Osteoblast (primary cell): ENCODE measurements at places on chromosomes 3 and 15. TPM values are rescaled to one million over a fixed set of nuclear protein-coding genes. Genes with fewer than 3 reads are reported as not detected.

WWTR1 gene
- total RNA-seq, result 79.3 and 84.7 TPM in 2 replicates

DNA sequence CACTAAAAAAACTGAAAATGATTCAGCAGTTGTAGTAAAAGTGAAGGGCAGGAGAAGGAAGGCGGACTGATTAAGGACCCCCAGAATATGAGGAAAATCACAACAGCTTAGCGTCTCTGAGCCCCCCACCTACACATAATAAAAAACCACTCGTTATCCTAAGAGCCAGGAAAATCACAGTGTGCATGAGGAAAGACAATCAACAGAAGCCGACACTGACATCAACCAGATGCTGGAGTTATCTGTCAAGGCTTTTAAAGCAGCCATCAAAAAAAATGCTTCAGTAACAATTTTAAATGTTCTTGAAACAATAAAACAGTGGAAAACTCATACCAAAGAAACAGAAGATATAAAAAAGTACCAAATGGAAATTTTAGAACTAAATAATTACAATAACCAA, 9.7 kb upstream of the CXCR6 start:
- no peak for DNase-seq

- peak; percentile 32 for DNase-seq
Observed at GRCh38 chr3:15094187-15094875, 4.6 kb downstream of the RBSN start.

ARNT2 gene
- 26.2 and 30.0 TPM in 2 replicates for total RNA-seq

- DNase-seq, result peak; percentile 27
Observed at GRCh38 chr3:48664929-48665328, 2.2 kb upstream of the CELSR3 start.

- DNase-seq, result no peak
Observed at GRCh38 chr3:185057829-185058228, 95.0 kb downstream of the C3orf70 start.

DNA sequence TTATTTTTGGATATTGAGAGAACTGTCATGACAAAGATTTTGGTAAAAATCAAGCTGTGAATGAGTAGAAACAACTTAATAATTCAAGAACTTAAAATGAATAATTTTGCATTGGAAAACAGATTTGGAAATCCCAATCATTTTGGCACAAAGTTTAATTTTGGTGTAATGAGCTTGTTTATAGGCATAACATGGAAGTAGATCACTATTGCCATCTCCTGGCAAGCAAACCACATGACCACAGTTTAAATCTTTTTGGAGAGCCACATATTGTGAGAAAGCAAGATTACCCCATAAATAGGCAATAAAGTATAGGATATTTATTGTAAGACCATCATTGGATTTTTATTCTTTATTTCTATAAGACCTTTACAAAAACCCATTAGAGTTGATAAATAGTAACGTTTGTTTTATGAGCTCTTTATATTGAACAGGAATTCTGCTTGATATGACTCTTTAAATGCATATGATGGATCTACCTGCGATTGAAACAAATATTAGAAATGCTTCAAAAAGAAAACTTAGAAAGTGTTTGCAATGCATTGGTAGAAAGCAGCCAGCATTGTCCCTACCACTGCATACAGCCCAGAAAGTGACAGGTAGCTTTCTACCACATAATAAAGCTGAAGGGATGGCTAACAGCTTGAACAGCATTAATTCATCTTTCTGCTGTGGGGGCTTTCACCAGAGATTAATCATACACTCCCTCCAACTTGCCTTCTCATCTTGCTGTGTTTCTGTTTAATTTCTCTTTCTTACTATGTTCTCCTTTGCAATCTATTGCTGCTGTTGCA, 766.8 kb downstream of the TBL1XR1 start:
- DNase-seq, result no peak

RBP2 gene
- not detected in 2 replicates for total RNA-seq

DNA sequence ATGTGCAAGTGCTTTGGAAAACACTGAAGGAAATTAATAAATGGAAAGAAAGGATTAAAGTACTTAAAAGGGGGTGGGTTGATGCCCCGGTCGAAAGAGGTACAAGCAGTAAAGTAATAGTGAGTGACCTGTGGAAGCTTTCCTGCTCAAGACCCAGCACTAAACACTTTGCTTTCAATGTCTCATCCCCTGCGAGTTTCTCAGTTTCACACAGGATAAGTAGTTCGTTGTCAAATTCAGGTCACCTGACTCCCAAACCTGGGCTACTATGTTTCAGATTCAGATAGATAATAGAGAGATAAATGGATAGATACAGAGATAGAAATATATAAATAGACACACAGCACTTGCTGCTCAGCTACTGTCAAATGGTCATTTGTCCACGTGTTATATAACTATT, 19.6 kb downstream of the STAC start:
- no peak for DNase-seq

NTRK3 gene
- 0.59 and 0.72 TPM in 2 replicates for total RNA-seq

DNA sequence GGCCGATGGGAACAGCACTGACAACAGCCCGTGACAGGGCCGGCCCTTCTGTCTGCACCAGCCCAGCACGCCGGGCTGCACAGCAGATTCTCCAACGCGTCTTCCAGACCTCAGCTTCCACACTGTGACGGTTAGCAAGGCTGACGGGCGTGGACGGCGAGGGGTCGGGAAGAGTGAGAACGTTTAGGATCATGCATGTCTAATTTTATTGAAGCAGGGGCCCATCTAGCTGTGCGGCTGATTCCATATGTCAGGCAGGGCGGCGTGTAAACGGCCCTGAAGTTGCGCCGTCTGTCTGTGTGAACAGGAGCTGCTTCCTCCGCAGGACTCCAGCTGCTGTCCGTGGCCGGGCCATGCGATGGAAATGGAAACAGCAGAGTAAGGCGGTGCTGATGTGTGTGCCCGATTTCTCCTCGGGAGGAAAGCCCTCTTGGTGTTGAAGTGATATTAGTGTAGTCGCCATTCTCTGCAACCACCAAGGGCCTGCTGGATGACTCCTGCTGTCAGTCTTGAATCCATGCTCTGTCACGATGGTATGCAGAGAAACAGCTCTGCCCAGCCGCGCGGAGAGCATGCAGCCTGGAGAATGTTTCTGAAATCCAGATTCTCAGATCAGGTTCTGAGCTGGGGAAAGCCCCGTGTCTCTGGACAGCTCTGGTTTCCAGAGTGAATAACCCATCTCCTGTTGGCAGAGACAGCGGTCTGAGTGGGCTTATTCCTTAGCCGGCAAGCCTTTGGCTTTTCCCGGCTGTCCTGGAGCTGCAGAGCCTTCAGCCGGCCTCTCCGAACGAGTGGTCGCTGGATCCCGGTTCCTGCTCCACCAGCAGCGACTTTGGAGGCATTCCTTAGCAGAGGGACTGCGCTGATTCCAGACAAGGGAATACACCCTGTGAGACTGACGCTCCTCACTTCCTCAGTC, 158.1 kb upstream of the UBE3A start:
- DNase-seq, result no peak

GRCh38 chr3:152209060-152209459, 59.7 kb upstream of the MBNL1 start:
- no peak for DNase-seq

CNTN4 gene
- total RNA-seq, result under 0.01 TPM in 1 of 2 replicates, not detected in the other

DNA sequence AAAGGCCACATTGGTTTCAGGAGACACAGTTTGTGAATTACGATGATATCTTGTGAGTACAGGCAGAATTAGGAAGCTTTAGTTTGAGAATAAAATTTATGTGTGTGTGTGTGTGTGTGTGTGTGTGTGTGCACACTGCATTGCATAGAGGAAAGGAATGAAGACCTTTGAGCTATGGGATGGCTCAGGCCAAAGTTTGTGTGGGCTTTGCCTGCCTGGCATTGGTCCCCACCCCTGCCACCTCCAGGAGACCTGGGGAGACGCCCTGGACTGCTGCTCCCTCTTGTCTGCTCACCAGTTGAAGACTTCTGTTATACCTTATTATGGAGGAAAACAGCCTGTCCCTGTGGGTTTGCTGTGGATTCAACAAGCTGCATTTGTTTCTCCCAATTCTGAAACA, 37.2 kb downstream of the TIGIT start:
- DNase-seq, result no peak

DNA sequence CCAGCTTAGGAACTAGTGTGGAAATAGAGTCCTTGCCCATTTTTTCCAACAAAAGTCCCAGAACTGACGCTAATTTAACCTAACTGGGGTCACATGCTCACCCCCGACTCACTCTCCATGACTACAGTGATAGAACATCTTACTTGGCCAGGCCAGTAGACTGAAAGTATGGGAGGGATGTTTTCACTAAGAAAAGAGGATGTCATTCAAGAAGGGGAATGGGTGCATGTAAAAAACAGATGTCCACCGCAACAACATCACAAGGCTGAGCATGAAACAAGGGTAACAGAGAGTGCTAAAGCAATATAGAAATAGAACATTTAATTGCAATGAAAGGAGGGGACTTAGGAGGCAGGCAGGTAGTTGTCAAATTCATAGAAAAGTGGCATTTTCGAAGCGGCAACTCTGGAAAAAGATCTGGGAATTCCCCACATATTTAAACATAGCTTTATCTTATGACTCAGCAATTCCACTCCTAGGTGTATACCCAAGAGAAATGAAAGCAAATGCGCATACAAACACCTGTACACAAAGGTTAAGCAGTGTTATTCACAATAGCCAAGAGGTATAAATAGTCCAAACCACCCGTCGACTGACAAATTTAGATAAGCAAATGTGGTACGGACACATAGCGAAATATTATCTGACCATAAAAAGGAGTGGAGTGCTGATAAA, 41.1 kb upstream of the UBE2E2 start:
- peak; percentile 25 for DNase-seq

GRCh38 chr3:29293421-29293820, 12.6 kb downstream of the RBMS3 start:
- no peak for DNase-seq

DNA sequence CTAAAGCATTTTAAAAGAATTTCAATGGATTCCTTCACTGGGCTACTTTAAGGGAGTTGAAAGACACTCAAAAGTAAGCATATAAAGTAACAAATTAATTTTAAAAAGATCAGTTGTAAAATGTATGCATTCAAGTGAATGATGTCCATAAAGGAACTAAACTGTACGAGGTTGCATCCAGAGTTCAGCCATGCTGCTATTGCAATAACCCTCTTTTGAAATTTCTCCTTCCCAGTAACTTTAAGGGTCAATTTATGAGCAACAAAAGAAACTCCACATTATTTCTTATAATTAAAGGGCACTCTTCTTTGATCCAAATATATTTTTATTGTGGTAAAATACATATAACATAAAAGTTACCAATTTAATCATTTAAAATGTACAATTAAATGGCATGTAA, 22.9 kb downstream of the BTLA start:
- DNase-seq, result no peak

CPNE9 gene
- total RNA-seq, result not detected in 2 replicates

RBPMS2 gene
- total RNA-seq, result 0.29 TPM in 1 of 2 replicates, not detected in the other

GRCh38 chr3:31876331-31876730, 104.7 kb downstream of the OSBPL10 start:
- peak; percentile 74 for DNase-seq

- no peak for DNase-seq
Observed at GRCh38 chr3:52892625-52893311, 4.6 kb downstream of the STIMATE start.

DNA sequence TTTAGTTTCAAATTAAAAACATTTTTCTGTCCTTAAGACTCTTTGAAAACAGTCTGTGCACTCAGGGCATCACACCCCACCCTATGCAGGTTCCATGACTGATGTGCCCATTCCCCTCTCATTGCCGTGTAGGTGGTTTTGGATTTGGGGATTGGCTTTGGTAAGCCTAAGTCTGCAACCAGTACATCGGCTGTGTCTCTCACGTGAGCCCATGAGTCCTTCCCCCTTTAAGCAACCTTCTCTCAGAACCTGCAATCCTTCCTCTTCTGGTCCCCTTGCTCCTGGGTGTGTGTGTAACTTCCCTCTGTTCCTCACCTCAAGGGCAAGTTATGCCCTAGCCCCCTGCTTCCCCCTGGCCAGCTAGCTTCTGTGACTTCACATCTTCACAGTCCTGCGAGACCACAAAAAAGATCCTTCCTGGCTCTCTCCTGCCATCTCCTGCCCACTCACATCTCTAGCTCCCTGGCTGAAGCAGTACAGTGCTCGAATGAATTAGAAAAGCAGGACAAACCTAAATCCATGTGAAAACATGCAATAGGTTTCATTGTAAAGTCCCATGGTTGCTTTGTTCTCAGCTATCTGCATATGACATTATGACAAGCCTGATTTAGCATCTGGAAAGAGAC, 126.7 kb downstream of the UACA start:
- no peak for DNase-seq

DNA sequence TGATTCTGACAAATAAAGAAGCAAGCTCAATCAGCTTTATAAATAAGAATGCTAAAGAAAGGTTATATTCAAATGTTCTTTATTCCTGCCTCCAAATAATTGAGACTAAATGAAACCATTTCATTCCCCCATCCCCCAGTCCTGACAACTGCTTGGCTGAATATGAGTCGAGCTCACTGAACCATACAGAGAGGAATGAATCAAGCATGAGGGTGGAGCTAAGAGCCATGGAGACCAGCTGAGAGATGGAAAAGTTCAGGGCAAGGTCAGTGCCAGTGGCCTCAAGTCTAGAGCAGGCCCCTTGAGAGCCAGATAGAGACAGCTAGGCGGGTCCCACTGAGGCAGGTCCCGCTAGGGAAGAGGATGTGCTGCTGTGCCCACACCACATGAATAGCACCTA, 188.7 kb upstream of the EIF1B start:
- peak; percentile 66 for DNase-seq

IGSF11 gene
- total RNA-seq, result under 0.01 and 0.36 TPM in 2 replicates

GRCh38 chr3:89521328-89521727, 413.9 kb downstream of the EPHA3 start:
- DNase-seq, result no peak

DNA sequence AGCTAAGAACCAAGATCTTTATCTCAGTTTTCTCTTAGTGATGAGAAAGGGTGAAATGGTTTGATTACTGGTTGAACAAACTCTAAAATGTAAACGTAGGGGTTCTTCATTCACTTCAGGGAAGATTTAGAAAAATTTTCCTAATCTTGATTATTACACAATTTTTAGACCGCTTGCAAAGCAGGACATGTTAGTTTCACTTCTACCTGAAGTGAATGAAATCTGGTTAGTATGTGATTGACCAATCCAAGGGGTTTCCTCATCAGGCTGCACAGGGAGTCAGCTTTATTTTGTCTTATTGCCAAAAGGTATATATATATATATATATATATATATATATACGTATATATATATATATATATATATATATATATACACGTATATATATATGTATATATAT, 740.4 kb downstream of the TUSC7 start:
- DNase-seq, result no peak

DNA sequence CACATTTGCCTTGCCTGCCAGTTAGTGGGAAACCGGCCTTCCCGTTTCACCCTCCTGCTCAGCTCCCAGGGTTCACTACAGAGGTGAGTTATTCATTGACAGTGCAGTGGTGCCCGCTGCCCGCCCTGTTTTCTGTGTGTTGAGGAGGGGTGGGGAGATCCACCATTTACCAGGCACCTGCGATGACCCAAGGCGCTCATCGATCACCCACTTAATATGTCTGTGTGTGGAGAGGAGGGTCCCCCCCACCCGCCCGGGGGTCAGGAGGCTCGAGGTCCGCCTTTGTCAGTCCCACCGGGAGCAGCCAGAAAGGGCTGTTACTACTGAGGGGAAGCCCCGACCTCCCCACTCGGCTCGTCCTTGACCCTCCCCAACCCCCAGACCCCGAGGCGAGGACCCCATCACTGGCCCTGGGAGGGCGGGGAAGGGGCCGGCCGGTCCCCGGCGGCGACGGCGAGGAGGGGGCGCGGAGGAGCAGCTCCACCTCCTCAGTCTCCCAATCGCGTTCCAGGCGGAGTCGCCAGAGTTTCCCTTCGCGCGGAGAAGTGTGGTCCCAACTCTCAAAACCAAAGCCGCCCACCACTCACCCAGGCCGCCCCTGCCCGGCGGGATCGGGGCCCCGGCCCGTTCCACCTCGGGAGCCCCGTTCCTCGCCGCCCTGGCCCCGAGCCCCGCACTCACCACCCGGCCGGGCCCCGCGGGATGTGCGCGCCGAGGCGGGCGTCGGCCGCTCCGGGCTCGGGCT, 1.1 kb downstream of the PLXNB1 start:
- peak; percentile 93 for DNase-seq

GOLGA6L7 gene
- not detected in 2 replicates for total RNA-seq
